Tibial nerve (tissue), 4 donors: ENCODE measurements at places on chromosomes 4 and X.

DNA sequence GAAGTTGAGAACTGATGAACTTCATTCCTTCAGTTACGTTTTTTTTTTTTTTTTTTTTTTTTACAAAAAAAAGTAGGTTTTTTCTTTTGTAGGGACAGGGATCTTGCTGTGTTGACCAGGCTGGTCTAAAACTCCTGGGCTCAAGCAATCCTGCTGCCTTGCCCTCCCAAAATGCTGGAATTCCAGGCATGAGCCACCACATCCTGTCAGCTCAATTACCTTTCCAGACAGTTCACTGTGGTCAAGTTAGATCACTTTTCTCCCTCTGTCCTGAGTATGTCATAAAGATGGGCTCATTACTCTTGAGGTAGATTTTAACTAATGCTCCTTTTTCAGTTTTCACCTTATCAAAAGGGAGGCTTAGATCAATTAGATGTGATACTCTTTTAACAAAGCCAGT lies 10.8 kb upstream of the NR3C2 start:
- DNase-seq: no peak

- DNase-seq: no peak
These were observed 162.7 kb downstream of the STIM2 start for GRCh38 chr4:27023366-27023765.

DNA sequence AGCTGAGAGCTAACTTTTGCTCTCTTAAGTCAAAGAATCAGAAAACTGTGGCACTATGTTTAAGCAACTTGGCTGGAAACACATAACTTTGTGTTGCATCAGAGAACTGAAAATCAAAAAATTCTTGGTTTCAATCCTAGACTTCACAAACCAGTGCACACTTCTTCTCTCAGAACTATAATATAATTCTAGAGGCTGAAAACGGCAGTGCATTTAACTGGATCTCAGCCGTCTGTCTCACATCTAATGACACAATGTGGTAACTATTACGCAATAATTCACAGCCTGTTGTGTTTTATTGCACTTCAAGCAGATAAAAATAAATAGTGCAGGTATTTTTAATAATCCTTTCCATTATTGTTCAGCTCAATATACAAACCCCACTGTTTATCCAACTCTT lies 260.6 kb upstream of the DIAPH2 start:
- DNase-seq: no peak

GRCh38 chr4:186932196-186932595 lies 208.5 kb upstream of the FAT1 start:
- DNase-seq: no peak

DNA sequence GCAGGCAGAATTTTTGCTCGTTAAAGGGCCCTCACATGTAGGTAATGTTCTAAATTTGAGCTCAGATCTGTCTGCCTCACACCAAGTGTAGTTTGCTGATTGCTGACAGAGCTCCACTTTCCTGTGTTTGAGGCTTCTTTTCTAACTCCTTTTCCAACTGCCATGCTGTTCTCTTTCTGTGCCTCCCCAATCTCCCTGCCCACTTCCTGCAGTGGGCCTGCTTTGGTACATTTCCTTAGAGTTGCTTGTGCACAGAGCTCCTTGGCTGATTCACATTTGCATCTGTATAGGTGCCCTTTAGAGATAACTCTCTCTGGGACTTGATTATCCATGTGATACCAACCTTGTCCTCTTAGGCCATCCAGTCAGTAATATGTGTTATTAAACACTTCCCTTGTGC lies 4.5 kb downstream of the MED28 start:
- DNase-seq: no peak

GRCh38 chr4:85826060-85826678 lies 351.2 kb downstream of the ARHGAP24 start:
- DNase-seq: no peak

GRCh38 chr4:173461170-173461569 lies 62.3 kb upstream of the SCRG1 start:
- DNase-seq: no peak

GRCh38 chr4:149781150-149781549 lies 34.5 kb downstream of the IQCM start:
- no peak for DNase-seq

GRCh38 chr4:146124023-146124680 lies 51.4 kb upstream of the LSM6 start:
- DNase-seq: no peak

GRCh38 chr4:13992975-13993520 lies 365.5 kb upstream of the BOD1L1 start:
- no peak for DNase-seq

DNA sequence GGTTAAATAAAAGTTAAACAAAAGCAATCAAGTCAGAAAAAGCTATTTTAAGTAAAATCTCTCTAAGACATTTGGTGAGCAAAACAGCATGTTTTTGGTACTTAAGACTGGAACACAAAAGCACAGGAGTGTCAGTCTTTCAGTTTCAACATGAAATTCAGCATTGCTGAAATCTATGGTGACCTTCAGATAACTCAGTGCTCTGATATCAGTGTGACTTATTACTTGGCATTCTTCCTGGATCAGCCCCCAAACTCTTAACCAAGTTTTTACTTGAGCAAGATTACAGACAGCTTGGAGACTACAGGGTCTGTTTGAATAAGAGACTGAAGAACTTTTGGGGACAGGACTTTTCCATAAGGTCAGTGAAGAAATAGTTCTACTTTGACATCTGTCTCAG lies 437.2 kb downstream of the RAPGEF2 start:
- DNase-seq: no peak

- no peak for DNase-seq
These were observed 16.8 kb downstream of the CLNK start for GRCh38 chr4:10667701-10668326.

- DNase-seq: no peak
These were observed 4.9 kb upstream of the WDFY3 start for GRCh38 chr4:84971319-84971932.

DNA sequence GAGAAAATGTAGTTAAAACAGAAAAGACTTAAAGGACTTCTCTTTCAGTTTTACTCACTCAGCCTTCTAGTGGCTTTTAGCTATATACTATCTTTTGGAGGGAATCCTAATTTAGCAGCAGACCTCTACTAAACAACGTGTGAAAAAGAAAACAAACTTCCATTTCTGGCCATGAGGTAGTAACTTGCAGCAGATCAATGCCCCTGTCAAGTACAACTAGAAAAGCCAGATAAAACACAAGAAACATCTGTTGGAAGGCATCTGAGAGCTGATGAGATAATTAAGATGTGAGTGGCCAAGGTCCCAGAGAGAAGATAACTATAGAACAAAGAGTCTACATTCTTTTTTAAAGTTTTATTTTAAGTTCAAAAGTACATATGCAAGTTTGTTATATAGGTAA lies 101.7 kb downstream of the CORIN start:
- DNase-seq: no peak

GRCh38 chrX:48681539-48682183 lies 1.9 kb upstream of the WAS start:
- DNase-seq: no peak

- DNase-seq: no peak
These were observed 240.3 kb upstream of the NDST3 start for GRCh38 chr4:117793845-117794480.

- no peak for DNase-seq
These were observed 89.9 kb downstream of the PLS3 start for GRCh38 chrX:115650916-115651315.

- no peak for DNase-seq
These were observed 53.6 kb downstream of the HHIP start for GRCh38 chr4:144699565-144699964.

DNA sequence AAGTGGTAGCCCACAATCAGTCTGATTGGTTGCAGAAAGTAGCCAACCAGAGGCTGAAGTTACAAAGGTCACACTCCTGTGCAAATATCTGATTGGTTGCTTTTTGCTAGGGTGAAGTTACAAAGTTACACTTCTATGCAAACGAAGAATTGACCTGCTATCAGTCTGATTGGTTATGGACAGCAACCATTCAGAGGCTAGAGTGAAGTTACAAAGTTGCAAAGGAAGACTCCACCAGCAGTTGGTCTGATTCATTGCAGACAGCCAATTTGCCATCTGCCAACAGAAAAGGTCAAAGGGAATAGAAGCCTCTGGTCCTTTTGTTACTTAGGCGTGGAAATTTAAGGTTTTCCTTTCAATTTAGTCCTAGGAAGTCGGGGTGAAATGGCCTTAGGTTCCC lies 377.7 kb downstream of the PRDM5 start:
- no peak for DNase-seq

- DNase-seq: no peak
These were observed 538 bp downstream of the STBD1 start for GRCh38 chr4:76306882-76307659.

- DNase-seq: no peak
These were observed 394.2 kb downstream of the ANKRD50 start for GRCh38 chr4:124318292-124318691.

DNA sequence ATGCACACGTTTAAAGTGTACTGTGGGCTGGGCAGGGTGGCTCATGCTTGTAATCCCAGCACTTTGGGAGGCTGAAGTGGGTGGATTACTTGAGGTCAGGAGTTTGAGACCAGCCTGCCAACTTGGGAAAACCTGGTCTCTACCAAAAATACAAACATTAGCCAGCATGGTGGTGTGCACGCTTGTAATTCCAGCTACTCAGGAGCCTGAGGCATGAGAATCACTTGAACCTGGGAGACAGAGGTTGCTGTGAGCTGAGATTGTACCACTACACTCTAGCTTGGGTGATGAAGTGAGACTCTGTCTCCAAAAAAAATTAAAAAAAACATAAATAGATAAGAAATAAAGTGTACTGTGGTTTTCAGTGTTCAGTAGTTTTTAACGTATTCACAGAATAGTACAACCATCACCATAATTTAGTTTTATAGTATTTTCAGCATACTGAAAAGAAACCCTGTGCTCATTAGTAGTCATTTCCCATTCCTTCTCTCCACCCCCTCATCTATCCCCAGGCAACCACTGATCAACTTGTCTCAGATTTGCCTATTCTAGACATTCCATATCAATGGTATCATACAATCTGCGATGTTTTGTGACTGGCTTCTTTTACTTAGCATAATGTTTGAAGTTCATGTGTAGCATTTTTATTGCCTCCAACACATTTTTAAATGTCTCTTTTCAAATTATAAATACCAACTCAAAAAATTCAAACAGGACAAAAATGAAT lies 19.1 kb downstream of the SLAIN2 start:
- no peak for DNase-seq

DNA sequence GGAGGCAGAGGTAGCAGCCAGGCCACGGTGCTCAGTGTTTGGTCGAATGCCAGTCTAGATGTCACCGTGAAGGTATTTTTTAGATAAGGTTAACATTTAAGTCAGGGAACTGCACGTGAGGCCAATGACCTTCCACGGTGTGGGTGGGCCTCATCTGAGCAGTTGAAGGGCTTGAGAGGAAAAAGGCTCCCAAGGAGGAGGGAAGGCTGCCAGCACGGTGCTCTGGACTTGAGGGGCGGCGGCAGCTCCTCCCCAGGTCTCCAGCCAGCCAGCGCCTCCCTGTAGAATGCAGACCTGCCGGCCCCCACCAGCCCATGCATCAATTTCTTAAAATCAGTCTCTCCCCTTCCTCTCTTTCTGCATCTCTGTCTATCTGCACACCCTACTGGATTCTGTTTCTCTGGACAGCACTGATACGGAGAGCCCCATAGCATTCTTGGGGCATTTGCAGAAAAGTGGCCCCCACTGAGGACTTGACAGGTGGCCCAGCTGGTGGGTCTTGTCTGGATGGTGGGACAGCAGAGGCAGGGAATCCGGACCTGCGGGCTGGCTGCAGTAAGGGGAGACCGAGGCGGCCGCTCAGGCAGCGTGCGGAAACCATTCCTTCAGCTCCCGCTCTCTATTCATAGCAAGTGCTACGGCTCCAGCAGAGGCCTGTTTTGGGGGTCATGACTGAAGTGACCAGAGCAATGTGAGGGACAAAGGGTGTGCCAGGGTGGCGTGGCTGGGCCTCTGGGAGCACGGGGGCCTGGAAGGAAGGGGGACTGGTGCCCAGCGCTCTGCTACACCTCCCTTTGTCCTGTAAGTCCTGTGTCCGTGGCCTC lies 7.9 kb upstream of the RGS12 start:
- DNase-seq: no peak

GRCh38 chr4:154506253-154506652 lies 14.7 kb upstream of the DCHS2 start:
- peak; percentile 20 for DNase-seq

DNA sequence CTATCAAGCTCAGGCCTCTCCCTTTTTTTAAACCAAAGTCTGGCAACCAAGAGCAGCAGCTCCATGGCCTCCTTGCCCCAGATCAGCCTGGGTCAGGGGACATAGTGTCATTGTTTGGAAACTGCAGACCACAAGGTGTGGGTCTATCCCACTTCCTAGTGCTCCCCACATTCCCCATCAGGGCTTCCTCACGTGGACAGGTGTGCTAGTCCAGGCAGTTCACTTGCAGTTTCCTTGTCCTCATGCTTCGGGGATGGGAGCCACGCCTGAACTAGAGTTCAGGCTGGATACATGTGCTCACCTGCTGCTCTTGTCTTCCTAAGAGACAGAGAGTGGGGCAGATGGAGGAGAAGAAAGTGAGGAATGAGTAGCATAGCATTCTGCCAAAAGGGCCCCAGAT lies 21.5 kb downstream of the SLC34A2 start:
- no peak for DNase-seq

DNA sequence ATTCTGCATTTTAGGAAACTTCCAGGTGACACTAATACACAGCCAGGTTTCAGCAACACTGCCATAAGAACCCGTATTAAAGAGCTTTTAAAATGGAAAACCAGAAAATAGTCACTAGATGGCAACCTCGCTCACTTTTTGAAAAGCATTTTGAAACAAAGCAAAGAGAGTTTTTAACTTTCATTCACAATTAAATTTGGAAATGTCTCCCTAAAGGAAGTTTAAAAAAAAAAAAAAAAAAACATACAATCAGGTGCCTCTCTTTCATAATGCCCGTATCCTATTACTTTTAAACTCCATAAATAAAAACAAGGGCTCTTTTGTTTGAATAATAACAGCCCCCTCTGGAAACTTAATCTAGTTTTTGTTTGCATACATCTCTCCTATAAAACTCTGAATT lies 20.3 kb downstream of the MEPE start:
- peak; percentile 34 for DNase-seq

DNA sequence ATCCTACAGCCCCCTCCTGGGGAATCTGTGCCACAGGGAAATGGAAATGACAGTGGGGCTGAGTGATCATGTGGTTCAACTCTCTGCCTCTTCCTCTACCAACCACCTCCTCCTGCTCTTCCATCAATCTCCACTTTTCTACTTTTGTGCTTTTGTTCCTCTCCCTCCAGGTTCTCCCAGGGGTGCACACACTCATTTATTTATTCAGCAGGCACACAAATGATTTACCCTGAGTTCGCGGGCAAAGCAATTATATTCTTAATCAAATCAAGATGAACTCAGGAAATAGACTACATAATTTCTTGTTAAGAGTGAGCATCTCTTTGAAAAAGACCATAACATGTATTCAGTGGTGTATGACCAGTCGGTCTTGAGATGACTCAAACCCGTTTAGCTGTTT lies 69.2 kb downstream of the VCX3A start:
- no peak for DNase-seq
